Mesendoderm (in vitro differentiated cells): ENCODE measurements at places on chromosomes 5 and 9.

- DNase-seq: no peak
These were observed 56.3 kb downstream of the CETN3 start for GRCh38 chr5:90353254-90353653.

DNA sequence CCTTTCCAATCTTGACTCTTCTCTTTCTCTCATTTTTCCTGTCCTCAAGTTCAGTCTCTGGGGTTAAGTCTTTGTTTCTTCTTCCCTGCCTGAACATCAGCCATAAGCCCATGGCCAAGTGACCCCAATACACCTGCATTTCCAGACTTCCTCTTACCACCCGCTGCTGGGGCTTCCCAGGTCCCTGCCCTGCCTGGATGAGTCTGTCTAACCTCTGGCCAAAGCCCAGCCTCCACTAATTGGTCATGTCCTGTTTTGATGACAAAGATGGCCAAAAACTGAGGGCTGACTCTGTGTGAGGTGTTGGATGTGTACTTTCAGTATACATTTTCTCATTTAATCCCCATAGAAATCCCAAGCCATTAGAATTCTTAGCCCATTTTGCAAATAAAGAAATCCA is 47.3 kb downstream of the SH3TC2 start:
- no peak for DNase-seq

GRCh38 chr5:76982450-76982849 is 29.6 kb downstream of the CRHBP start:
- DNase-seq: no peak

DNA sequence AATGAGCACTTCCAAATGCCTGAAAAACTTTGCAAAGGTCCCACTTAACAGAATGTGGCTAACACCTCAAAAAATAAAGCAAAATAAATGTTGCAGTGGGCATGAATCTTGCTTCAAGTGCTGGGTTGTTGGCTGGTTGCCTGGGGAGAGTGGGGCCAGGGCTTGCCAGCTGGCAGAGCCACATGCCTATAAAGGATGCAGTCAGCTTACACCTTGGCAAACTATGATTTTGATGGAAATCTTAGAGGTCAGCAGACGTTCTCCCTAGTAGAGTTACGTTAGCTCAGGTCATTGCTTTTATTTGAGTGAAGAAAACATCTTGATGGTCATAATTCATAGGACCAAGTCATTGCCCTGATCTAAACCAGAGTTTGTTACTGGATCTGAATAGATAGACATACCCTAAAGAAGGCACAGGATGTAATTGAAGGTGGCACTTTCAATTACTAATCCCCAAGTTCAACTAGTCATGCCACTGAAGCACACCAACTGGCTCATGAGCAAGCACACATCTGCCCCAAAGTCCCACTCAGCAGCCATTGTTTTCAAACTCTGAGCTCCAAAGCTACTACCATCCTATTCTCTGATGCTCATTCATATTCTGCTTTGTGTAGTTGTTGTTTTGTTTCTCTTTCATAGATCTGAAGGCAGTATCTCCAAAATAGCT is 51.2 kb upstream of the ZSWIM6 start:
- DNase-seq: no peak

GRCh38 chr9:105291422-105291859 is 47.0 kb downstream of the SLC44A1 start:
- no peak for DNase-seq

DNA sequence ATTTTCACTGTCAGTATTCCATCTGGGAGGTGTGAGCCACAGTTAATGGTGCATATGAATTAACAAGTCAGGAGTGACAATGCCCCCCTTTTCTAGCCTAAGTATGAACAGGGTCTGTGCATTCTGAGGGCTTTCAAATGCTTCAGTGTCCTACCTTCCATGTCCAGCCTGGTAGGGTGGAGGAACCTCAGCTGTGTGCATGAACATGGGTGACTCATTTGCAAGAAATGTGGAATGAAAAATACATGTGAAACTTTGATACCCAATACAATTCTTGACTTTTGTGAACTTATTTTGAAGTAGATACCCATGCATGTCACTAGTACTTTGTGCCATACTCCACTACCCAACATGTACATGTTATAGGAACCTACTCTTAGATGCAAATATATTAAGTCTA is 375.8 kb downstream of the SEMA5A start:
- DNase-seq: no peak

DNA sequence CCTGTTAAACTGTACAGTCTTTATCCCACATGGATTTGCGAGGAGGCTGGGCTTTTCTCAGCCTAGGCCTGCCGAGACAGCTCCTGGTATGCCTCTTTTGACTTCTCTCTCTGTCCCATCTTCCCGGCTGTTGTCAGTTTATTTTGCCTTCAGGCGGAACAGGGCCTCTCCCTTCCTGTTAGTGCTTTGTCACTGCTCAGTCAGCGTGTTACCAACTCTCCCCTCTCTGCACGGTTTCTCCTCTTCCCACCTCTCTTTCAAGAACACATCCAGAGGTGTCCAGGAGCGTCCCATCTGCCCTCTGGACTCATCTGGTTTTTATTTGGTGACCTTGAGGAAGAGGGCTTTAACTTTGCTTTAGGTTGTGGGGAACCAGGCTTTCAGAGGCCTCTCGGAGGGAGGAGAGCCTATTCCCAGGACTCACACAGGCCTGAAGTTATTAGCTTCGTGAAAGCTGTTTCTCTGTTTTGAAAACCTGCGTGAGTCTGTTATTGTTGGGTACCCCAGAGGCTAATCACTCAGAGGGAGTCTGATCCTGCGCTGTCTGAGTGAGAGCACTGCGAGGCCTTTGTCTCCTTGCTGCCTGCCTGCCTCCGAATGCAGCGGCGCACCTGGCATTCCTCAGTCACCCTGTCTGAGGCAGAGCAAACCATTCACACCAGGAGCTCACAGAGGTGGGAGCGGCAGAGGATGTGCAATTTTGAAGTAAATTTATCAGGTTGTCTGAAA is 234.4 kb upstream of the MPDZ start:
- DNase-seq: peak; percentile 67

DNA sequence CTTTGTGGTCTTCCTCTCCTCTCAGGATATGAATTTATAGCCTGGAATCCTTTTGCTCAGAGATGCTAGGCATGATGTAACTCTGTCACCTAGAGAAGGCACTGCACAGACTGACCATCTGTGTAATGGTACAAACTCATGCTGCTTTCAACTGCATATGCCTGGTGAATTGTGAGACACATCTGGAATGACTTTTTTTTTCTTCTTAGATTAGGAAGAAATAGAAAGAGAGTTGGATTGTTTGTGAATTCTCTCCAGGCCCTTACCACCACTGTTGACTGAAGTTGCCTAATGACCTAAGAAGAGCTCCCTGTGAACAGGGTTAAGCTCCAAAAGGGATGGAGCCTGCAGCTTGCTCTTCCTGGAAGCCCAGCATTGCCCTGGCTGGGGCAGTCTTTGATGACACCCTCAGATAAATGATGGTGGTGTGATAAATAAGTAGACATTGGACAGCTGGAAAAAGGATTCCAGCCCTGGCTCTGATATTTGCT is 47.8 kb upstream of the TRIM32 start:
- DNase-seq: no peak

DNA sequence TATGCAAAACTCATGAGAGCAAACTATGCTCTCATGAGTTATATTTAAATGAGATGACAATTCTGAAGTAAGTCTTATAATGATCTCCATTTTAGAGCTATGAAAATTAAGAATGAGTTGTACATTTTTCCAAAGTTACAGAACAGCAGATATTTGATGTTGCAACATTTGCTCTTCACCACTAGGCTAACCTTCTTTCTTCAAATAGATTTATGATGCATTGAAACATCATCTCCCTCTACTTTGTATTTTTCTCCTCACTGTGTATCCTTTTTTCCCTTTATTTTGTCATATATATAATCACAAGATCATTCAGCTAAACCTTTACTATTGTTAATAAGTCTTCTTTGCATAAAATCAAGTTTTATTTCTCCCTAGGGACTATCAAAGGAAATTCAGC is 497.7 kb upstream of the TYRP1 start:
- no peak for DNase-seq

GRCh38 chr9:91927922-91928510 is 22.0 kb downstream of the ROR2 start:
- DNase-seq: no peak

- DNase-seq: no peak
These were observed 195.3 kb downstream of the CACNA1B start for GRCh38 chr9:138072897-138073296.

DNA sequence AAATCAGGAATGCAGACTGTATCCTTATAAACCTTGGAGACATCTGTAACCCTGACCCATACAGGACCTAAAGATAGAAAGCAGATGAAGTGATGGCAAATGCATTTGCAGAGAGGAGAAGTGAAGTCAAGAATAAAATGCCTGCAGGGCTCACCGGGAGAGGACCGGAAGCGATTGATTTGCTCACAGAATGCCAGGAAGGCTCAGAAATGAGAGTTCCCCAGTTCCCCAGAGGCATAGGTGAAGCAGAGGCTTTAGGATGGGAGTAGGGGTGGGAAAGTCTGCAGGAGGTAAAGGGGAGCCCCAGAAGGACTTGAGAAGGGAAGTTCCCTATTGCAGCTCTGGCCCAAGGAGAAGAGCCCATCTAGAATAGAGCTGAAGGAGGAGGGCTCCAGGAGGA is 63.9 kb upstream of the TNFAIP8 start:
- no peak for DNase-seq

DNA sequence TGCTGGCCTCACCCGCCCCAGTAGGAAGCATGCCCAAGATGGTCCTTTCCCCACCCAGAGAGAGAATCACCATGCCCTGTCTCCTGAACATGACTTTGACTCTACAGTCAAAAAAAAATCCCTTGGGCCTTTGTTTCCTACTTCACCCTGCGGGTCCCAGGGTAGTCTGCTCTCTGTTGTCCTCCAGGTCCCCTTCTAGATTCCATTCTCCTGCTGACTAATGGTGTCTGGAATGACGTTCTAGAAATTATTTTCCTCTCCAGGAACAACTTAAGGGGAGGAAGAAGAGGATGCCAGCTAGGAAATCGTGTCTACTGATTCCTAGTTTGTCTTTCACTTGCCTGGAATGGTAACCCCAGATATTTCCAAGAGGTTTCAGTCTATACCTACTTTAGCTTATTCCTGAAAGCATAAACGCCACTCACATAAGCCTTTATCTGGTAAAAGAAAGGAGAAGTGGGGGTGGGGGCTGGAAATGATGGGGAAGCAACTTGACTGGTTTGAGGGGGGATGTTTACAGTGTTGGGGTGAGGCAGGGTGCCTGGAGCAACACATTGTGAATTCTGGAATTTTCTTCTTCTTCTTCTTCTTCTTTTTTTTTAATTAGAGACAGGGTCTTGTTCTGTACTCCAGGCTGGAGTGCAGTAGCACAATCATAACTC is 93.9 kb downstream of the SNX18 start:
- DNase-seq: no peak

DNA sequence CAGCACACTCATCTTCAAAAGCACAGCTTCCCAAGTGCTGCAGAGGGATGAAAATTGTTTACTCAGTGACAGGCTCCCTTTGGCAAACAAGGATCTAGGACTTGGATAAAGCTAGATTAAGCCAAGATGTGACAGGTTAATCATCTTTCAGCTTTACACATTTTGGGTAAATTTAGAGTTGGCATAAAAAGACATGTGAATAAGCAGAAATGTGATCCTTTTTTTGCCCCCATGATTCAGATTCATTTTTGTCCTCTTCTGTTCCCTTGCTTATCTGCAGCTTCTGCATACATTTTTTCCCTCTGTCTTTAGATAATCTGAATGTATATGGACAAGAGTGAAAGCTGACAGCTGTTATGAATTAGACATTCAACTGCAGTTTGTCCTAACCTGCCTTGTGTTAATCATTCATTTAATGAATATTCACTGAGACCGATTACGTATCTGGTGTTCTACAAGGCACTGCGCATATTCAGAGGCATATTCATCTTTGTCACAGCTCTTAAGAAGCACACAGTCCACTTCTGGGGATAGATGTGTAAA is 19.6 kb downstream of the ADAMTSL1 start:
- no peak for DNase-seq

GRCh38 chr5:180090769-180091546 is 19.4 kb upstream of the RNF130 start:
- peak; percentile 93 for DNase-seq

- DNase-seq: no peak
These were observed 331.5 kb upstream of the ZNF462 start for GRCh38 chr9:106531491-106531890.

DNA sequence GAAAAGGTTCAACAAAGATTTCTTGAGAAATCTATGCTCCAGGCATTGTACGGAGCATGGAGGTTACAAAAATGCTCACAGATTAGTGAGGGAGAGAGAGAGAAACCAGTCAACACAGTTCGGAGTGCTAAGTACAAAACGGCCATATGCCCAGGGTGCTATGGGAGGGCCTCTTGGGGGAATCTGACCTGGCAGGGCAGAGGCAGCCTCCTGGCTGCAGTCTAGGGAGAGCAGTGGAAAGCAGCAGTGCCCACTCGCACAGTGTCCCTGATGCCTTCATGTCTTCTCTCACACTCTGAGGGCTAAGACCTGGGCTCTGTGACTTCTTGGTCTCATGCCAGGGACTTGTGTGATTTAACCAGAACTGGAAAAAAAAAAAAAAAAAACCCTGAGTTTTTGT is 29.8 kb upstream of the SMC5 start:
- DNase-seq: no peak

DNA sequence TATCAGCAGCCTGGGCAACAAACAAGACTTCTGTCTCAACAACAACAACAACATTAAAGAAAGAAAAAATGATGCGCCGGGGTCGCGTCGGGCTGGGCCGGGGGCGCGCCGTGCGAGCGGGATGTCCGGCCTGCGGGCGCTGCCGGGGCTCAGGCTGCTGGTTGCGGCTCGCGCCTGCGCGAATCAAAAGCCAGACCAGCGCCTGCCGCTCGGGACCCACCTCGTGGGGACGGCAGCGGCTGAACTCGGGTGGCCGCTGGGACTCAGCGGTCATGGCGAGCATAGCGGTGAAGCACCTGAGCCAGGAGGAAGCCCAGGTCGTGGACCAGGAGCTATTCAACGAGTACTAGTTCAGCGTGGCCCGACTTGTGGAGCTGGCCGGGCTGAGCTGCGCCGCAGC is 11.9 kb upstream of the NHP2 start:
- no peak for DNase-seq

GRCh38 chr9:96612105-96612965 is 7.3 kb downstream of the CDC14B start:
- peak; percentile 18 for DNase-seq

DNA sequence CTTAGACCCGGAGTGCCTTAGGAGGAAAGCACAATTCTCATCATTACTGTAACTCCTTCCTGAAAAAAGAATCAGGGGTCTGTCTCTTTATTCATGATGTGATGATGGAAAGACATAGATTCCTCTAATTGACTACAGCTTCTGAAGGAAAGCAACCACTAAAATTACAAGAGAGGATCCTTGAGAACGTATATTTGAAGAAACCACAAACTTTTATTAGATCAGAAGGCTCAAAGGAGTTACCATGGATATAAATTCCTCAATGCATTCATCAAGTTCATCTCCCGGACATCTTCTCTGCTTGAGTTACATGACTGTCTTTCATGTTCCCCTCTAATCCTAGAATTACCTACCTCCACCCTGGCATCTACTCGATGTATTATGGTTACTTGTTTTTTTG is 104.1 kb upstream of the PAPPA start:
- no peak for DNase-seq

DNA sequence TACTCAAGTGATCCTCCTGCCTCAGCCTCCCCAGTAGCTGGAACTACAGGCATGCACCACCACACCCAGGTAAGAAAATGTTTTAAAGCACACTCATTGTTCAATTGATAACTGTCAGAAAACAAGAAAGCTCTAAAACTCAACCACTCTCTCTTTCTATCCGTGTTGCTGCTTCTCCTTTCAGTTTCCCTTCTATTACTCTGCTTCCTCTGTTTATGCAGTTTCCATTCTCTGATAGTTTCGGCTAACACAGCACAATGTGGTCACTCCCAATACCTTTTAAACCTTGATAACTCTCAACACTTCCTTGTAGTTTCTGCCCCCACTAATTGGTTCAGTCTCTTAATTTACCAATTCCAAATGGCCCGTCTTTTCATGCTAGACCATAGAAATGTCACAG is 59.2 kb upstream of the NR4A3 start:
- no peak for DNase-seq
